ENCODE measurements at places on chromosomes 12 and 14. TPM values are rescaled to one million over a fixed set of nuclear protein-coding genes. Genes with fewer than 3 reads are reported as not detected.

IRAK4 gene
- total RNA-seq: 4.8 TPM

AJUBA gene
- 38.5 TPM for total RNA-seq

DRAM1 gene
- total RNA-seq: 20.4 TPM

NTF3 gene
- not detected for total RNA-seq

RSRC2 gene
- total RNA-seq: 66.3 TPM

M6PR gene
- 145 TPM for total RNA-seq

PRH2 gene
- total RNA-seq: not detected

SPTB gene
- total RNA-seq: 1.5 TPM

DIO3 gene
- 0.05 TPM for total RNA-seq

Data from A549 treated with Hydrocortisone at 1 μM for 4 hours (cell line).